T-helper 2 cell treated with Interferon-gamma antibody and Interleukin-4, amounts not matched to agents 5 μg/mL and 100 μg/mL, for 36 hours (primary cell): ENCODE measurements at places on chromosomes 2 and 18.

- no peak for DNase-seq
- H3K27me3 ChIP-seq = no peaks in the 10 kb centered on the region
- no peaks in the 10 kb centered on the region for H3K4me1 ChIP-seq
- H3K4me3 ChIP-seq = no peak overlapping the region
- no peak overlapping the region for H3K27ac ChIP-seq
Measured at GRCh38 chr2:138445227-138445626, 56.3 kb upstream of the SPOPL start.

DNA sequence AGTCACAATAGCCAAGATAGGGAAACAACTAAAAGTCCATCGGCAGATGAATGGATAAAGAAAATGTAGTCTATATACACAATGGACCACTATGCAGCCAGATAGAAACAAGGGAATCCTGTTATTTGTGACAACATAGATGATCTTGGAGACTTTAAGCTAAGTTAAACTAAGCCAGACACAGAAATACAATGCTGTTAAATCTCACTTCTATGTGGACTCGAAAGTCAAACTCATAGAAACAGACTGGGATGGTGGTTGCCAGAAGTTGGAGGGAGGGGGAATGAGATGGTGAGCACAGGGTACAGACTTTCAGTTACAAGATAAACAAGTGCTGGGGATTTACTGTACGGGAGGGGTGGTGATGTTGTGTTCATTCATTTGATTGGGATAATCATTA lies 5.4 kb upstream of the CNDP1 start:
- DNase-seq = no peak
- H3K4me3 ChIP-seq = no peak overlapping the region
- no peak overlapping the region for H3K27ac ChIP-seq
- peaks cover 10% of the 10 kb centered on the region for H3K27me3 ChIP-seq
- no peaks in the 10 kb centered on the region for H3K36me3 ChIP-seq

DNA sequence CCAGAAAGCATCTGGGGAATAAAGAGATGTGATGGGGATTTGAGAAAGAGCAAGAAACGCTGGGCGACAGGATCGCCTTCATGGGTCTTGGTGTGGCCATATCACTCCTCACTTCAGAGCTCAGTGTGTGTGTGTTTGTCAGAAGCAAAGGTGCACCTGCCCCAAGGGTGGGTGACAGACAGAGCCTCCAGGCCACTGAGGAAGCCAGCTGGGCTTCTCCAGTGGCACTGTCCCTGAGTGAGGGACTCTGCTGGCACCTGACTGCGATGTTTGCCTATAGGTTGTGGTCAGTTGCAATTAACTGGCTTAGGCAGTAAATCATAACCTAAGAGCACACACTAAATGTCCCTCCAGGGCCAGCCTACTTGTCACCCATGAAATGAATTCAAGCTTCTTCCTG lies 23.5 kb upstream of the GNAL start:
- no peak overlapping the region for H3K4me3 ChIP-seq
- no peak for DNase-seq
- H3K27ac ChIP-seq = no peak overlapping the region

- no peaks in the 10 kb centered on the region for H3K36me3 ChIP-seq
- DNase-seq = no peak
- H3K4me3 ChIP-seq = no peak overlapping the region
- no peak overlapping the region for H3K27ac ChIP-seq
- no peaks in the 10 kb centered on the region for H3K4me1 ChIP-seq
- H3K27me3 ChIP-seq = peaks cover 8% of the 10 kb centered on the region
Measured at GRCh38 chr2:177080746-177081284, 131.8 kb upstream of the HNRNPA3 start.

DNA sequence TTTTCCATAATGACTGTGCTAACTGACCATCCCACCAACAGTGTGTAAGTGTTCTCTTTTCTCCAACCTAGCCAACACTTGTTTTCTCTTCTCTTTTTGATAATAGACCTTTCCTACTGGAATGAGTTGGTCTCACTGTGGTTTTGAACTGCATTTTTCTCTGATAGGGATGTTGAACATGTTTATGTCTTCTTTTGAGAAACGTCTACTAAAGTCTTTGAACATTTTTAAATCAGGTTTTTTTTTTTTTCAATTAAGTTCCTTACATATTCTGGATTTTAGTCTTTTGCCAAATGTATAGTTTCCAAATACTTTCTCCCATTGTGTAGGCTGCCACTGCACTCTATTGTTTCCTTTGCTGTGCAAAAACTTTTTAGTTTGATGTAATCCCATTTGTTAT lies 405.5 kb upstream of the FIGN start:
- H3K4me1 ChIP-seq = no peaks in the 10 kb centered on the region
- H3K36me3 ChIP-seq = no peaks in the 10 kb centered on the region
- DNase-seq = no peak
- no peaks in the 10 kb centered on the region for H3K27me3 ChIP-seq
- H3K27ac ChIP-seq = no peak overlapping the region
- no peak overlapping the region for H3K4me3 ChIP-seq

GRCh38 chr2:47429795-47430194 lies 26.8 kb downstream of the MSH2 start:
- DNase-seq = no peak
- no peaks in the 10 kb centered on the region for H3K4me1 ChIP-seq
- H3K36me3 ChIP-seq = peaks cover 38% of the 10 kb centered on the region
- no peaks in the 10 kb centered on the region for H3K27me3 ChIP-seq
- no peak overlapping the region for H3K27ac ChIP-seq

- peak overlapping the region; percentile 21 for H3K27ac ChIP-seq
- H3K4me3 ChIP-seq = no peak overlapping the region
- DNase-seq = no peak
- H3K27me3 ChIP-seq = no peaks in the 10 kb centered on the region
- H3K36me3 ChIP-seq = peaks cover 75% of the 10 kb centered on the region
Measured at GRCh38 chr18:13017247-13017875, 26.2 kb downstream of the CEP192 start.

GRCh38 chr2:219245899-219246230 lies 586 bp downstream of the STK16 start:
- DNase-seq = no peak
- peaks cover 46% of the 10 kb centered on the region for H3K36me3 ChIP-seq
- peak overlapping the region; percentile 99 for H3K27ac ChIP-seq
- no peaks in the 10 kb centered on the region for H3K27me3 ChIP-seq
- peaks cover 65% of the 10 kb centered on the region for H3K4me1 ChIP-seq
- H3K4me3 ChIP-seq = peak overlapping the region; percentile 98

DNA sequence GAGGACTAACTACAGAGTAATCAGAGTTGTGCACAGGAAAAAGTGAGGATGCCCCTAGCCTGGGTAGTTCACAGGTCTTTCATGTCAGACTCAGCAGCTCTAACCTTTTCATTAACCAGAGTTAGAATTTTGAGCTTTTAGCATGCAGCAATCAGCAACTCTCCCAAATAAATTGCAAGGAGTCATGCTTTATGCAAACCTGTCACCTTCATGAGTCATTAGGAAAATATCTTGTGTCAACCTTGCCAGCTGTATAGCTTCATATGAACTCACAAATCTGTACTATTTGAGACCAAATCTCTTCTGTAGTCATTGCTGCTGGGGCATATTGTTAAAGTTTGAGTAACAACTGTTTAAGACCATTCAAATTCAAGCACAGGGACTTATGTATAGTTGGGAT lies 382.3 kb upstream of the NT5C1B start:
- no peaks in the 10 kb centered on the region for H3K4me1 ChIP-seq
- H3K36me3 ChIP-seq = no peaks in the 10 kb centered on the region
- no peak overlapping the region for H3K27ac ChIP-seq
- H3K27me3 ChIP-seq = no peaks in the 10 kb centered on the region

- no peak overlapping the region for H3K27ac ChIP-seq
- no peaks in the 10 kb centered on the region for H3K27me3 ChIP-seq
- no peak overlapping the region for H3K4me3 ChIP-seq
Measured at GRCh38 chr2:202460119-202460518, 84.0 kb downstream of the BMPR2 start.

DNA sequence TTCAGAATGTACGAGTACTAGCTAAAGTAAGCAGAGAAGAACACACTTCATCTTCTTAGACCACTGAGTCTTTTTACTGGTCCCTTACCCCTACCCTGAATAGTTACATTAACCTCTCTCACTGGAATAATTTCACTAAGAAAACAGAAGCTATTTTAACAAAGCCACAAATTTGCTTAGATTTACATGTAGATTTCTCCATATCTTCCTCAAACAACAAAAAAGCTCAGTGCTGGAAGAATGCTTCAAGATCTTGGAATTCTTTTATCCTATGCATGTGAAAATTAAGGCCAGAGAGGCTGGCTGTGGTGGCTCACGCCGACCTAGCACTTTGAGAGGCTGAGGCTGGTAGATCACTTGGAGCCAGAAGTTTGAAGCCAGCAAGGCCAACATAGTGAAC lies 35.2 kb downstream of the MOGAT1 start:
- no peak overlapping the region for H3K4me3 ChIP-seq
- no peak for DNase-seq
- peaks cover 38% of the 10 kb centered on the region for H3K27me3 ChIP-seq
- H3K27ac ChIP-seq = no peak overlapping the region
- peaks cover 27% of the 10 kb centered on the region for H3K4me1 ChIP-seq

GRCh38 chr18:22813648-22814328 lies 119.3 kb upstream of the RBBP8 start:
- no peak for DNase-seq
- no peaks in the 10 kb centered on the region for H3K36me3 ChIP-seq
- H3K4me1 ChIP-seq = no peaks in the 10 kb centered on the region
- no peak overlapping the region for H3K27ac ChIP-seq
- H3K4me3 ChIP-seq = no peak overlapping the region
- H3K27me3 ChIP-seq = peaks cover 24% of the 10 kb centered on the region

DNA sequence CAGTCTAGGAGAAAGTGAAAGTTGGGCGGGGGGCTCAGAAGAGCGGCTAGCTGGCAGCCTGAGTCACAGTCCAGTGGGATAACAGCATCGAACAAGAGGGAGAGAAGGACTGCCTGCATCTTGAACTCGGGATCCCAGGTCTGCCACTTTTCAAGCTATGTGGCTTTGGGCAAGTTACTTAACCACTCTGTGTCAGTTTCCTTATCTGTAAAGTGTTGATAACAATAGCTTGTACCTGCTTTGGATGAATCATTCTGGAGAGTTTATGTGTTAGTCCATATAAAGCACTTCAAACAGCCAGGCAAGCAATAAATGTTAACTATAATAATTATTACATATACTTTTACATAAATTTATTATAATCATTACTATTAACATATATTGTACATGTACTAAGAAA lies 4.6 kb downstream of the DYSF start:
- H3K36me3 ChIP-seq = no peaks in the 10 kb centered on the region
- no peak for DNase-seq

GRCh38 chr2:226580403-226580802 lies 219.2 kb downstream of the IRS1 start:
- H3K27ac ChIP-seq = no peak overlapping the region
- H3K36me3 ChIP-seq = no peaks in the 10 kb centered on the region
- H3K4me3 ChIP-seq = no peak overlapping the region
- H3K4me1 ChIP-seq = no peaks in the 10 kb centered on the region

DNA sequence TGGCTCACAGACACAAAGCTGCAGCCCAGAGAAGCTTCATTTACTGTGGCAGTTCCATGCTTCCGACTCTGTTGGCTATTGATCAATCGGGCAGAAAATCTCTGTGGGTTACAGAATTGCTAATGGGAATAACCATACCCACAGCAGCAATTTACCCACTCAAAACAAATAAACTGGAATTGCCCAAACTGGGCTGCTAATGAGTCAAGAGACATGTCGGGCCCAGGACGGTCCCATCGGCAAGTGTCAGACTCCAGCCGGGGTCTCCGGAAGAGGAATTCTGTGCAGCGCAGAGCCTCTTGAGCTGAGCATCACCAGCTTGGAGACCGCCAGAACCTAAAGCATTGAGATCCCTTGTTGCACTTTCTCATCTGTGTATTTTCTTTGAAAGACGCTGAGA lies 67.8 kb downstream of the TMEM18 start:
- no peak for DNase-seq
- H3K36me3 ChIP-seq = no peaks in the 10 kb centered on the region
- H3K27ac ChIP-seq = no peak overlapping the region

DNA sequence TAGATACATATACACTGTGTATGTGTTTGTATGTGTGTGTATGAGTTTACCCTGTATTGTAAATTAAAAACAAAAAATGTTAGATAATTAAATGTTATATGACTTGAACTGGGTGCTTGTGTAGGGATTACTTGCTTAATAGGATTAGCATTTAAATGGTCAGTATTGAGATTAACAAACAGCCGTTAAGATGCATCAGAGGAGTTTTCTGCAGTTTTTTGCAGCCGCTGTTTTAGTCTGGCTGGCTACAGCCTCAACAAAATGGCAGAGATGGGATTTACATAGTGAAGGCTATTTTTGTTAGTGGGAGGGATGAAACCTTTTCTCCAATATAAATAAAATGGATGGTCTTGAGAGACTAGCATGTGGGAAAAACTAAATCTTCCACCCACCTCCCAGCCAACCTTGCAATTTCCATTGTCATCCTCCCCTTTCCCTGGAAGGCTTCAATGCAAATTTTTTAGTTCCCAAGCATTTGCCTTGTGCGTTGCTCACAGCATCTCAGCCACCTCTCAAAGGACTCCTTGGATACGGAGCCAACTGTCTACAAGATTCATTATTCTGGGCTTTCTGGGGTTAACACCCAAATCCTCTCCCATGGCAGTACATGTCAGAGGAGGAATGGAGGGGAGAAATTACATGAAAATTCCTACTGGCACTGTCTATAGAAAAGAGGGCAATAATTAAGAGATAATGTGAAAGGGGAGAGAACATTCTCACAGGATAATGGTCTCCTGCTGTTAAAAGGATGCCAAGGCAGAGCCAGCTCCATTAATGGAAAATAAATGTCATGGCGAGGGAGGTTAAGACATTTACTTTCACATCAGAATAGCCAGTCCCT lies 351.9 kb downstream of the CDH2 start:
- no peak for DNase-seq
- H3K4me3 ChIP-seq = no peak overlapping the region
- H3K36me3 ChIP-seq = no peaks in the 10 kb centered on the region
- H3K4me1 ChIP-seq = no peaks in the 10 kb centered on the region
- no peaks in the 10 kb centered on the region for H3K27me3 ChIP-seq
- H3K27ac ChIP-seq = no peak overlapping the region

DNA sequence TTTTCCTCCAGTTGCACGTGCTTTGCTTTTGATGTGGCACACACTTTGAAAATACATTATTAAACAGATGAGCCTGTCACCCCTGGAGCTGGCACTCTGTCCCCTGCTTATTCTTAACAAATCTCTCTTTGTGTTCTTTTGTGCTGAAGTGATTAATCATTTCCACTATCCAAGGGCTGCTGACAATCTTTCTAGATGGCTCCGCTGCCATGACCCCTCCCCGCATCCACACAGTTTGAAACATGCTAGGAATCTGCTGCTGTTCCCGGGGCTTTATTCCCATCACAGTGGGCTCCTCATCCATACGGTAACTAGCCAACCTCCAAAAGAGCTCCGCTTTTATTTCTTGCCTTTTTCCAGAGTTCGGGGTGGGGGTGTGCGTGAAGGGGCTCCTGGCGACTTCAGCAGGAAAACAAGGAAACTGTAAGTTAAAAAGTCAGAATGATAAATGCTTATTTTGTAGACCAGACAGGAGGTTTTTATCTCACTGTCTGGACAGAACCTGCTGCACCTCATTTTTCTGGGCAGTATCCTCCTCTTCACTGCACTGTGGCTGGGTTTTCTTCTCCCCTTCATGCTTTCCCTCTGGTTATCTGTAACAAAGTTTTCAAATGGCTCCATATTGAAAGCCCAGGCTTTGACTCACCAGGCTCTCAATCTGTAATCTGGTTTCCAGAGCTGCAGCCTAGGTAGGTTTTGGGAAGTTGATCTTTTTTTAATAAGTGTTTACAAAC lies 319.7 kb downstream of the AFF3 start:
- H3K36me3 ChIP-seq = no peaks in the 10 kb centered on the region
- DNase-seq = no peak
- no peak overlapping the region for H3K27ac ChIP-seq
- peaks cover 8% of the 10 kb centered on the region for H3K4me1 ChIP-seq

GRCh38 chr2:152402780-152403759 lies 68.1 kb downstream of the FMNL2 start:
- peak overlapping the region; percentile 59 for H3K4me3 ChIP-seq
- DNase-seq = peak; percentile 65
- peak overlapping the region; percentile 72 for H3K27ac ChIP-seq
- no peaks in the 10 kb centered on the region for H3K36me3 ChIP-seq
